Stimulated activated CD8-positive, alpha-beta memory T cell treated with anti-CD3 and anti-CD28 coated beads, Interleukin-7, amount 100 ng/mL, for 1 hour (primary cell): ENCODE measurements at places on chromosomes 11 and 22.

GRCh38 chr11:57761301-57762234 lies at the start of gene CTNND1:
CTNND1 (plus strand) TSS chr11:57761802; CDS start chr11:57791479, 29,677 bp downstream.
- no peak for DNase-seq

GRCh38 chr11:1839924-1840779 lies 1.4 kb downstream of the TNNI2 start:
- no peak for DNase-seq

- peak; percentile 25 for DNase-seq
Observed at GRCh38 chr22:40651563-40652501, 15.3 kb upstream of the MRTFA start.

DNA sequence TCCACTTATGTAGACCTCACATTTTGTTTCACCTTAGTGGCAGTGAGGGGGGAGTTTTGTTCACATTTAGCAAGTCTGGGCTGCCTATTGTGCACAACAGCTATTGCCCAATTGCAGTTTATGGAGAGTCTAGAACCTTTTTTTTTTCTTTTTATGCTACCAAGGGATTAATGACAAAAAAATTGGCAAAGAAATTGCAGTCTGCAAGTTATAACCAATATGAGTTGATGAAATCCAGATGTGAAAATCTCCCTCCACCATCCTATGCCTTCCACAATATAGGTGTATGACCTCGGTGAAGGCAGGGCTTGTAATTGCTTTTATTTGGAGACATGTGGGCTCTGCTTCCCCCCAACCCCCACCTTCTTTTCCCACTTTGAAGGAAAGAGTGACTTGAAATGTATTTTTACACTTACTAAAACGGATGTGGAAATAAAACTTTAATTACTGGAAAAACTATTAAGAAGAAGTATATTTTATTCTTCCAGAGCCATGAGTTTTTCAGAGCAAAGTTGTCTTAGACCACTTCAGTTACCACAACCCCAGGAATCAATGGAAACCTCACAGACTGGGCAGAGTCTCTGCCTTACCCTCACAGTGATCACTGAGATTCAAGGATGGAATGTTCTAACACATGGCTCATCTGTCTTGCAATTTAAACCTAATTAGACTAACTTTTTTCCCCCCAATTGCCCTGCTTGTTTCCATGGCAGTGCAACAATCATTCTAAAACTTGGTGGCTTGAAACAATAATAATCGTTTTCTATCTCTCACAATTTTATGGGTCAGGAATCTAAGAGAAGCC lies 120.8 kb upstream of the SLC5A12 start:
- no peak for DNase-seq

DNA sequence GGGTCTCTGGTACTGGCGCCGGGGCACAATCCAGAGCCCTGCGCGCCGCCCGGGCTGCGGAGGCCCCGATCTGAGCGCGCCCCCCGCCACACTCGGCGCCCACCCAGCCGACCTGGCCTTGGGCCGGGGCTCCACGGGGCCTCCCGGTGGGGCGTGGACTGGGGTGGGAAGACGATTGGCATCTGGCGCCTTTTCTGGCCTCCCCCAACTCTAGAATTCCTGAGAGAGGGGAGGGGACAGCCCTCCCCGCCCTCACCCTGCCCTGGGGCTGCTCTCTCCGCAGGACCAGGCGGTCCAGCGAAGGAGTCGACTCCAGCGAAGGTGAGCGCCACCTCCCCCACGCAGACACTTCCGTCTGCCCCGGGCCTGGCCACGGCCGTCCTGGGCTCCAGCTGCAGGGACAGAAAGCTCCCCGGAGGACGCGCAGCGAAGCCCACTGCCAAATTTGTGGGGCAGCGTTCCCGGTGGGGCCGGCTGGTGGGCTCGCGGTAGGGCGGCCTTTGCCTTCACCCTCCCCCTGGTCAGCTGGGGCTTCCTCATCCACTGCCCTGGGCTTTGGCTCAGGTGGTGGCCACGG lies 593 bp downstream of the SSH3 start:
- no peak for DNase-seq

- no peak for DNase-seq
Observed at GRCh38 chr11:104120493-104121137, 43.3 kb downstream of the PDGFD start.

DNA sequence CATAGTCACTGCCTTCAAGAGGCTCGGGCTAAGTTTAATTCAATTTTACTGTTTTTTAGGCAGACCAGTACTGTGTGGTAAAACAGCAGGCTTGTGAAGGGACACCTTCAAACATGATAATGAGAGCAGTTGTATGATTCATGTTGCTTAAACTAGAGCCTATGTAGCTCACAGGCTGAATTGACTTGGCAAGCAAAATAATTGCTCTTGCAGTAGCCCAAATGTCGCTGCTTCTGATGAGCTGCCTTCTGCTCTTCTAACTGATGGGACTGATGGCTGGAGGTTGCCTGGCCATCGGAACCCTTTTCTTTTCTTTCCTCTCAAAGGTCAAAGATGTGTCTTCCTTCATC lies 137.6 kb downstream of the MAML2 start:
- no peak for DNase-seq

GRCh38 chr11:126930091-126930841 lies 70.3 kb downstream of the KIRREL3 start:
- DNase-seq = no peak

GRCh38 chr11:28962502-28962901 lies 854.3 kb downstream of the METTL15 start:
- DNase-seq = no peak

DNA sequence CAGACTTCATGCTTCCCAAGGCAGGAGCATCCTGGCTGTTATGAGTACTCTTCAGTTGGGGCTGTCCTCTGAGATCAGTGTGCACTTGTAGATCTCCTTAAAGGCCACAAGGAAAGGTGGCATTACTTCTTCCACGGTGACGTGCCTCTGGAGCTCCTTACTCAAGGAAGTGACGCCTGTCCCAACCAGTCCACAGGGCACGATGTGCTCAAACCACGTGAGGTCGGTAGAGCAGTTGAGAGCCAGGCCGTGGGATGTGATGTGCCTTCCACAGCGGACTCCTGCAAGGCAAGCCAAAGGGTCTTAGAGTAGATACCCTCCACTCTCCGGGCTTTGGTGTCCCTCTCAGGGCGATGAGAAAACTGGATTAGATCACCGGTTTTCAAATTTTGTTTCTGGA lies 1.4 kb downstream of the LIPT2 start:
- no peak for DNase-seq

DNA sequence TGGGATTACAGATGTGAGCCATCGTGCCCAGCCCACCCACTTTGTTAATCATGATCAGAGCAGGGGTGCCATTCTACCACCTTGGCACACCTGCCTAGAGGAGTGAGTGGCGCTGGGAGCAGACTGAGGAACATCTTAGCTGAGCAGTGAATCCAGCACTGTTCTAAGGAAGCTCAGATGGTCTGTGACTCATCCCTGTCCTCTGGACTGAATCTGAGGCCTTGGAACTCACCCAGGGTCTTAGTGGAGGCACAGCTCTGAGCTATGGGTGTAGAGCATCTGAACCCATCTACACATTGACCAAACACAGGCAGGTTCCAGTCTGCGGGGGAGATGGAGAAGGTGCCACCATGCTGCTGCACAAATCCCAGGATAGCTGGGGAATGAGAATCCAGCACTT lies 14.9 kb downstream of the PGAP2 start:
- no peak for DNase-seq

DNA sequence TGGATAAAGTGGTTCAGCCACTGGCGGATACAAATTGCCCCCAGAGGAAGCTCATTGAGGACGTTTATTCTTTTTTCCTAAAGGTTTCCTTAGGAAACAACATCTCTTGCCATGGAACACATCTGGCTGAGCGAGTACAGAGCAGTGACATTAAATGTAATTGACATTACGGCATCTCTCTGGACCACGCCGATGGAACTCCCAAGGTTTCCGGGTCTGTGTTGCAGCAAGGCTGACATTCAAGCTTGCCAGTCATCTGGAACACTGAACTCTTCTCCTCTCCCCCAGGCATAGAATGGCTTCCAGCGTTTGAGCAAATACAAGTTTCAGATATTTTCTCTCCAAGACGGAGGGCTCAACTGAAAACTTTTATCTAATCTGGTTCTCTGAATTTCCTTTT lies 42.1 kb downstream of the CLMP start:
- DNase-seq = no peak

GRCh38 chr11:103325686-103326069 lies 216.5 kb downstream of the DYNC2H1 start:
- no peak for DNase-seq

DNA sequence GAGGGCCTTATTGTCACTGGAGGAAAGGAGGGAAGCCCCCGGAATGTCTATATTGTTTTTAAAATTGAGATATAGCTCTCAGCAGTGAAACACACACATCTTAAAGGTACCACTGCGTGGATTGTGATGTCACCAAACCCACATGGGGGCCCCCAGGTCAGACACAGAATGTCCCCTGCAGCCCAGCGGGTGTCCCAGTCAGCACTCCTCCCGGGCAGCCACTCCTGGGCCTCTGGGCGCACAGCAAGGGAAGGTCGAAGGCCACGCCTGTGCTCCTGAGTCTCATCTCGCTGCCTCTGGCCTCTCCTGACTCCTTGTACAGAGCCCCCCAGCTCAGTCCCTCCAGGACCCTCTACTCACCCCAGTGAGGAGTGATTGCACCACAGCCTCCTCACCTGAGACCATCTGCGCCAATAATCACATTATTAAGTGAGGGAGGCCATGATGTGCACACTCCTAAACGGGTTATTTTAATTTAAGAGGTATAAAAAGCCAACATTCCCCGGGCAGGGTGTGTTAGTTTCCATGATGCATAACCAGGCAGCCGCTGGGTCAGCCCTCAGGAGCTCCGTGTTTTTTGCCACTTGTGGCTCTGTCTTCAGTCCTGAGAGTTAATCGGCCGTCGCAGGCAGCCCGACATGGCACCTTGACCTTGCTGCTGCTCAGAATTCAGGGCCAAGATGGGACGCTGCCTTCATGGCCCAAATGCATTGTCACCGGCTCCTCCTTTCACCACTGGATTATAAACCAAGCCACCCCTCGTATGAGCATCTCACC lies 1089.3 kb downstream of the BRD1 start:
- no peak for DNase-seq

- no peak for DNase-seq
Observed at GRCh38 chr22:17773606-17774205, 563 bp downstream of the BID start.

GRCh38 chr22:49687786-49688515 lies 139.7 kb downstream of the BRD1 start:
- DNase-seq = no peak

- DNase-seq = no peak
Observed at GRCh38 chr11:74744277-74744676, 4.4 kb upstream of the RNF169 start.

DNA sequence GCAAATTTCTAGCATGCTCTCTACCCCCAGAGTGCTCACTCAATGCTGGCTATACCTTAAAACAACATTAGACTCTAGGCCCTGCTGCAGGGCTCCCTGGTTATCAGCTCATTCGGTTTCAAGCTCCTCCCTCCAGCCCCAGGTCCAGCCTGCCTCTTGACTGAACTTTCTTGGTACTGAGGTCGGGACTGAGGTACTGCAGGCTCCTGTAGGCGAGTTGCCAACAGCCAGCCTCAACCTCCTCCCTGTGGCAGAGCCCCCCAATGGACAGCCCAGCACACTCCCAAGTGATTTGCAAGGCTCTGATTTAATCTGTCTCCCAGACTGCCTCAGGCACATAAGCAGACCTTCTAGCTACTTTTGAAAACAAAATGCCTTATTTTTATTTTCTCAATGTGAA lies 73.6 kb upstream of the EIF3M start:
- DNase-seq = no peak

DNA sequence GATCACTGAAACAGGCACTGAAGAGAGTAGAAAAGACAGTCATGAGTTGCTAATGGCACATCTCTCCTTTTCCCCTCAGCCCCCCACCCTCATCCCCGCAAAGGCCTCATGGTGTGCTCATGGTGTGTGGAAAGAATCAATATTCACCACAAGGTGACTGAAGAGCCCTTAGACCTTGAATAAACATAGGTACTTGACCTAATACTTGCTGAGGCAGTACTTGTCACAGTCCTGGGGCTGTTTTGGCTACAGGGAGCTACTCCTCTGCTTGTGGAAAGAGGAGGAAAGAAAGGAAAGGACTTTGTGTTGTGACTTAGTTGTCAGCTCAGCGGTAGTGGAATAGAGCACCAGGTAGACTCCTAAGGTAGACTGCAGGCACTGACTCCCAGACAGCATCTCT lies 537.8 kb upstream of the CCDC179 start:
- no peak for DNase-seq

GRCh38 chr11:77170107-77170506 lies 42.1 kb downstream of the MYO7A start:
- DNase-seq = no peak

GRCh38 chr11:62430425-62430824 lies 11.6 kb downstream of the SCGB1A1 start:
- DNase-seq = no peak

GRCh38 chr11:133957900-133958299 lies 1.1 kb upstream of the IGSF9B start:
- DNase-seq = no peak

DNA sequence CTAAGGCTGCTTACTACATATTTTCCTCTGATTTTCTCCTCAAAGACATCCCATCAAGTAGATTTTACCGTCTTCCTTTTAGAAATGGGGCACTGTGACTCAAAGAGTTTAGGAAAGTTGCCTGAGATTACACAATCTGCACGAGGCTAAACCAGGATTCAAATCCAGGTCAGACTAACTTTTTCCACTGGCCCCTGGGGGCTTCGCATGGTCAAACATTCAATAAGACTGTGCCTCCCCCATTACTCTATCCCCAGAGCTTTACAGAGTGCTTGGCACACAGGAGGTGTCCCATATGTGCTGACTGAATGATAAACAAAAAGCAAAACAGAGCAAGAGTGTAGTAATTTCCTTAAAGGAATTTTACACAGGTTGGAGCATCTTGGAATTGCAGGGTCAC lies 118.1 kb upstream of the TEAD1 start:
- no peak for DNase-seq

DNA sequence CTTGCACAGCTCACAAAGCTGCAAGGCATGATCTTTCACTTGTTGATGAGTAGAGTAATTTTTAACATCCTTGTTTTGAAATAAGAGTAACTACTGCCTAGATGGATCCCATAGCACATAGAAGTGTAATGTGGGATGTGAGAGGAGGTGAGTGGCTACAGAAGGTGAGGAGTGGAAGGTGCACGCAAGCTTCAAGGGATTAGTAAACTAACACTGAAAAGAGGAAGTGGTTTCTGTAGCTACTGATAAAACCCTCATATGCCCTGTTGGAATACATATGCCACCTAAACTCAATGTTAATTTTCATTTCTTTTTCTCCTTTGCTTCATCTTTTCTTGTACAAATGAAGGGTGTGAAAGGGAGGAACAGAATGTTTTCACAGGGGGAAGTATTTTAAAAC lies 22.0 kb upstream of the CTSC start:
- DNase-seq = no peak

DNA sequence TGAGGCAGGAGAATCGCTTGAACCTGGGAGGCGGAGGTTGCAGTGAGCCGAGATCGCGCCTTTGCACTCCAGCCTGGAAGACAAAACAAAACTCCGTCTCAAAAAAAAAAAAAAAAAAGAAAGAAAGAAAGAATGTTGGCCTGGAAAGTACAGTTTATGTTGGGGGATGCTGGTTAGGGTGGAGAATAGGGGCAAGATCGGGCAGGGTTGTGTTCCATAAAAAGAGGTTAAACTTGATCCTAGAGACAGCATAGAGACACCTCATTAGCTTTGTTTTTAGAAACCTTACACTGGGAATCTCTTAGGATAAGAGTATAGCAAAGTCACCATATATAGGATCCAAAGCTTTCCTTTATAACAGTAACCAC lies 1.9 kb upstream of the FTH1 start:
- no peak for DNase-seq
